ENCODE measurements at places on chromosomes 6 and 20.

- DNase-seq, result no peak
These were observed 151.1 kb upstream of the B3GAT2 start for GRCh38 chr6:71107911-71108420.

DNA sequence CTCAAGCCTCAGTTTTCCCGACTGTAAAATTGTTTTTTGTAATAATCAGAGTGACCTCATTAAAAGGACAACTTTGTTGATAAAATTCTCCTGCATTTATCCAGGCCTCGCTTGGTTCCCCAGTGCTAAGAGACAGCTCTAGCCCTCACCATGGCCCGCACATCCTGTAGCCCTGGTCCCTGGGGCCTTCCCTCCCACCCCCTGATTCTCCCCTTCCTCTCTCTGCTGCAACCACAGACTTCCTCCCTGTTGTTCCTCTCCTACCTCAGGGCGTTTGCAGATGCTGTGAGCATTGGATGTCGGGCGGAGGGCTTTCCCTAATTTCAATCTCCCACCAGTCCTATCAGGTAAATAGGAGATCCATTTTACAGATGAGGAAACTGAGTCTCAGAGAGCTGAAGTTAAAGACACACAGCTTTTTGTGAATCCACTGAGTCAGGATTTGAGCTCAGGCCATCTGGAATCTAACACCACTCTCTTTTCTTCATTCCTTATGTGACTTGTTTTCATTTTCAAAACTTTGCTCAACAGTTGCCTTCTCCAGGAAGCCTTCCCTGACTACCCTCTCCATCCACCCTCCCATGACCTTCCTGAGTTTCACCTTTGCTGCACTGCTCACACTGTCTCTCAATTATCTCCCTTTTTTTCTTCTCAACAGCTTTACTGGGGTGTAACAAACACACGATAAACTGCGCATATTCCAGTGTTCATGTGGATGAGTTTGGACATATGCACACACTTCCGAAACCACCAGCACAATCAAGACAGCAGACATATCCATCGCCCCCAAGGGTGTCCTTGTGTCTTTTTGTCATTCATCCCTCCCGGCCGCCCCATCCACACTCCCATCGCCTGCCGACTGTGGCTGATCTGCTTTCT lies 107.1 kb downstream of the CEBPB start:
- no peak for DNase-seq

DNA sequence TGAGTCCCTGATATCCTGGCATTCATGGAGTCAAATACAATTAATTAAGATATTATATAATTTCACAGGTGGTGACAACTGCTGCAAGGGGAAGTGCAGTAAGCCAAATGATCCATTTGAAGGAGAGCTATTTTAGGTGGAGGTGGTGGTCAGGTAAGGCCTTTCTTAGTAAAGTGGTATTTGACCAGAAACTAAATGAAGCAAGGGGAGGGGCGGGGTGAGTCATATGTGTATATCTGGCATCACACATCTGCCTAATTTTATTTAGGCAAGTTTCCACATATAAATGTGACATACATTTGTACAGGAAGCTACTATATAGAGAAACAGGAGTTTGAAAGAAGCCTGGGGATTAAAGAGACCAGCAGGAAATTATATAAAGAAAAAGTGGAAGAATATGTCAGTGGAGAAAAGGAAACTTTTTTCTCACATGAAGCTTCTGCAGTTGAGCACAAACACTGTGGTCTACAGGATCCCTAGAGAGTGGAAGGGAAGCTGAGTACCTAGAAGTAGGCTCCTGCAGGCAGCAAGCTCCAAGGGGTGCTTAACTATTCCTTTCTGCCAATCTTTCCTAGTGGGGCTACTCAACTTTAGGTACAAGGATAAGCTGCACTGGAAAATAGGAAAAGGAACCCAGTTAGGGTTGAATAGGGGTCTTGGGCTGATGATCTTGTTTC lies 99.6 kb downstream of the OGFRL1 start:
- no peak for DNase-seq

- no peak for DNase-seq
These were observed 248.5 kb downstream of the FOXC1 start for GRCh38 chr6:1858196-1858595.

GRCh38 chr6:32622545-32623401 lies 14.4 kb upstream of the HLA-DQA1 start:
- DNase-seq, result peak; percentile 57

GRCh38 chr20:51529081-51529681 lies 13.3 kb downstream of the NFATC2 start:
- DNase-seq, result no peak

DNA sequence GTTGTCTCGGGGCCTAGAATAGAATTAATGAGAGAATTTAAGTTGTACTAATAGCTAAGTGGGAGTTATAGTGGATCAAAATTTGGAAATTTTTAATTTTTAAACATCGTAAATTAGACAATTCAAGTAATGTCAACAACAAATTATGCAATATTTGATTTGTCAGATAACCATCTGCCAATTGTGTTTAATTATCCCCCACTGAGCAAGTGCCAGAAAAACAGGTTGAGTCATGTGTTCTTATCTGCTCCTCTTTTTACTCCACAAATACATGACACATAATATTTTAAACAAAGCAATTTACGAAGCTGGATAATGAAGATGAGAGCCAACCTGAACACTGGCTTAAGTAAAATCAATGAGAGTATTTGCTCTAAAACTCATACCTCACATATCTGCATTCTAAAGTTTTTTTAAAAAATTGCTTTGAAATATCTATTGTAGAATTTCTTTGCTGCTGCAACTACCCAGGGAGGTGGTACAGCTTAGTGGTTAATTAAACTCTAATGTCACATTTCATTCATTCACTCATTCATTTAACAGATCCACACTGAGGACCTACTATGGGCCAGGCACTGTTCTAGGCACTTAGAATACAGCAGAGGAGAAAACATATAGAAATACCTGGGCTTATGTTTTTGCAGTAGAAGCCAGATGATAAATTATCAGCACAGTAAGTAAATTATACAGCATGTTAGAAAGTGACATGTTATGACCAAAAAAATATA lies 57.1 kb upstream of the MAP7 start:
- DNase-seq, result no peak

DNA sequence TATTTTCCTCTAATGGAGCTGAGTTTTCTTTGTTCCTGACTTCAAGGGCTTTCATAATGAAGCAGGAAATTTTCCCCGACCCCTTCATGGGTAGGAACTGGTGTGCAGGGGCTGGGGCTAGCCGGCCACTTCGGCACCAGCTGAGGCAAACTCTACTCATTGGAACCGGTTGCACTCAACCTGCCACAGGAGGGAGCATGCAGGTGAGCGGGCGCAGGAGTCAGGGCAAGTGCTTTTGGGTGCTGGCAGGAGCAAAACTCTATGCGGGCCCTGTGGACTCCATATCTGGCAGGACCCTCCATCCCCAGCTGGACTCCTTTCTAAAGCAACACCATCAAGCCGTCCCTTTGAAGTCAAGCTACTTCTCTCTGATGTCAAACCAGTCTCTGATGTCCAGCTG lies 244.2 kb downstream of the EPM2A start:
- no peak for DNase-seq

DNA sequence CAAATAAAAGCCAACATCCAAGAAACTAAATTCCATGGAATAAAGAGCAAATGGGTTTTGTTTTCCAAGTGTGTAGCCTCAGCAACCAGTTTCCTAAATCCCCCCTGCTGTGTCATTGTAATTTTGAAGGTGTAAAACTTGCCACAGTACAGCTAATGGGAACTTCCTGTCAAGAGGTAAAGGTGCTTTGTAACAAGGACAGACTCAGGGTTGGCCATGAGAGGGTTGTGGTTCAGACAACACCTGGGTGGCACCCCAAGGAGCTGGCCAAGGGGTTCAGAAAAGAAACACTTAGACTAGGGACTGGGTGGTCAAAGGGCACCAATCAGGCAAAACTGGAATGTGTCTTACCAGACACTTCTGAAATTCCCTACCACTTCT lies 52.4 kb upstream of the LYRM2 start:
- DNase-seq, result no peak

- no peak for DNase-seq
These were observed 7.5 kb upstream of the BFSP1 start for GRCh38 chr20:17538517-17539170.

GRCh38 chr6:107991772-107992550 lies 34.0 kb upstream of the SEC63 start:
- no peak for DNase-seq

GRCh38 chr20:4883546-4883945 lies 117.8 kb downstream of the SLC23A2 start:
- DNase-seq, result no peak

DNA sequence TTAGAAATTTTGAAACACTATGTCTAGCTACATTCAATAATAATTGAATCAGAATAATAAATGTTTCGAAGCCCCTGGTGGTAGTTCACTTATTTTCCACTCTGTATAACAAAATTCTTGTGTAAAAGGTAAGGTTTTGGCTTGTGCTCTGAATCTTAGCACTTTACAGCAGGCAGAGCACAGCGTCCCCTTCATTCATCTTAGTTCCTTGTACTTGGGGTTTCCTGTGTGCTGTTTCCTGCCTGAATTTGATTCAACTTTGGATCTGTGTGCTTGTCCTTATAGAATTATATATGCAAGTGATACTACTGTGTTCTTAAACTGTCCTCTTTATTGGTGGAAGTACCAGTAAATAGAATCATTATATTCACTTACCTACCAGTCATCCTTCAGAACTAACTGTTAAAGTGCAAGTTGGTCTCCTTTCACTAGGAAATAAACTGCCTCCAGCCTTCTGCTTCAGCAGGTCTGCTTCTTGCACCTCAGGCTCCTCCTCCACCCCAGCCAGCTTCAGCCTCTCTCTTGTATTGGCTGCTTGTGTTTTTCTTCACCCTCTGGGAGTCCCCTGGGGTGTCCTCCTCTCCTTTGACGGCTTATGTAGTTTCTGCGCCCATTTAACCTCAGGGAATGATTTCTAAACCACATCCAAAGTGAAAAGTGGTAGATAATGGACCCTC lies 28.8 kb upstream of the TULP4 start:
- no peak for DNase-seq

- DNase-seq, result no peak
These were observed 26.5 kb upstream of the MYCT1 start for GRCh38 chr6:152671171-152671570.

- DNase-seq, result no peak
These were observed 2.9 kb downstream of the GMPR start for GRCh38 chr6:16241321-16241689.

DNA sequence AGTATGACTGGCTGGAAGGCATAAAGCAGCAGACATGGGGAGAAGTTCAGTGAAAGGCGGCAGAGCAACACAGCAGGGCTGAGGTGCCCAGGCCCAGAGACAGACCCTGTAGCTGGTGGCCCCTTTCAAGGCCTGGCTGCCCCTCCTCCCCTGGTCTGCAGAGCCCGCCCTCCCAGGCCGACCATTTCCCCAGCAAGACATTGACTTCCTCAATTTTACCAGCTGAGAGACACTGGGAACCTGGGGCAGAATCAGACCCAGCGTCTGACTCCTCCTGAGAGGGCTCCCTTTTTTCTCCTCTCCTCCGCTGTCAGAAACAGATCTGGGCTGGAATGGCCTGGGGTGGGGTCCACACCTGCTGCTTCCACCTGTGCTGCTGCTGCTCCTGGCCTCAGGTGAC lies at the start of gene TREML4:
Gene TREML4 (plus strand): TSS at position 254 of the 400 bp plus-strand sequence. CDS start 79 bp downstream, at position 333.
- DNase-seq, result no peak

DNA sequence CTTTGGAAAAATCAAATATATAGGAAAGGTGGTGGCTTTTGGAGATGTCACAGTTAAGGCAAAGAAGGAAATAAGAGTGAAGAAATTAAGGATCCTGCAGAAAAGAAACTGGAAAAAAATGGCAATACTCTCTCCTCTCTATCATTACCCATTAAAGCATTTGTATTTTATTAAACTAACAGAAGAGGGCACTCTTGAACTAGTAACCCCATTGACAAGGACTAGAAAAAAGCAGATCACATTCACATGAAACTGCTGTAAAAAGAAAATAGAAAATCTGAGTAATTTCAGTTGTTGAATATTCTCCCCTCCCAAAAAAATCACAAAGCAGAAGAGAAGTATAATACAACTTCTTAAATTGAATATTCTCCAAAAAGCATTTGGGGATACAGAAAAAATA lies 104.1 kb upstream of the SLC35B3 start:
- DNase-seq, result no peak

- DNase-seq, result no peak
These were observed 602.9 kb upstream of the ARID1B start for GRCh38 chr6:156174031-156174890.

DNA sequence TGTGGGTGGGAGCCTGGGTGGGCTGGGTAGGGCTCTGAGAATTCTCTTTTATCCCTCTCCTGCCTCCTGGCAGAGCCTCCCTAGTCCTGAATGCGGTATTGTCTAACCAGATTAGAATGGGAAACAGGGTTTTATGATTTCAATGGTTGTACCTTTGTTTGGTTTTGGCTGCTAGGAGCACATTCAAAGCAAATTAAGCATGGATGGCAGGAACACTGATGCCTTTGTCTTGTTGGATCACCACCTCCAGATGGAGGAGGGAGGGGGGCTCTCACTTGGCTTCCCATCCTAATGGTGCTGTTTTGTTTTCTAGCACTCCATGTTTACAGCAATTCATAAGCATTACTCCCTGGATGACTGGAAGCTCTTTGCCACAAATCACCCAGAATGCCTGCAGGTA lies 11.6 kb downstream of the GMPR start:
- no peak for DNase-seq

DNA sequence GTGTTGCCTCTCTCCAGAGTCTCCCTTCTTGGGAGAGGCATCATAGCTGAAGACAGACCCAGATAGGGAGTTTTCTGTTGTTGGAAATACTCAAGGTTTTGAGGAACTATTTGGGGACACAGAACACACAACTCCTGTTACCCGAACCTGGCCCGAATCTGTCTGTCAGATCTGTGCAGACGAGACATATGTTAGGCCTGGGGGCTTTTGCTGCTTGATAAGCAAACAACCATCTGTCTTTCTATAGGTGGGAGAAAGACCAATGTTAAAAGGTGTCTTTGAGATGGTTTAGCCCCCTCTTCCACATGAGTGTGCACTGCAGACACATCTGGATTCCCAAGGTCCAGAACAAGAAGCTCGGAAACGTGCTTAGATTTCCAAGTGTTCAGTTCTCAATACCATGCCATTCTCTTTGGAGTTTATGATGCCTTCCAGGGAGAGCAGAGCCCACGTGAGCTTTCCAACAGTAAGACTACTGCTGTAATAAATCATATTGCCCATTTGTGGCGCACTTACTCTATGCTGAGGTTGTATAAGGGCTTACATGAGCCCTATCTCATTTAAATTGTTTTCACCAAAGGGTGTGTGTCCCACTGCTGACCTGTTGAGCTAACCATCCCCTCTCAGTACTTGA lies 3.8 kb upstream of the STX16 start:
- DNase-seq, result peak; percentile 42

- no peak for DNase-seq
These were observed 32.9 kb downstream of the LCA5 start for GRCh38 chr6:79504372-79504771.

DNA sequence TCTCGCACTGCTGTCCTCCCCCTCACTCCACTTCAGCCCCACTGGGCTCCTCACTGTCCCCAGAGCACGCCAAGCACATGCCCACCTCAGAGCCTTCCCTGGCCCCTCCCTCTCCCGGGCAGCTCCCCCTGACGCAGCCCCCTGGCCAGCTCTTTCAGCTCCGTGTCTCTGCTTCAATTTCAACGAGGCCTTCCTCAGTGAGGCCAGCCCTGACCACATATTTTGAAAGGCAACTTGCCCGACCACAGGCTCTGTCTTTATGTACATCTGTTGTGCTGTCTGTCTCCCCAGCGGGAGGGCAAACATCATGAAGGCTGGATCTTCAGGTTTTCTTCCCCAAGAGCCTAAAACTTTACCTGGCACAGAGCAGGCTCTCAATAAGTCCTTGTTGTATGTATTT lies 44.6 kb downstream of the JPH2 start:
- no peak for DNase-seq
